ENCODE measurements at places on chromosomes 3 and 15.

GRCh38 chr15:41789236-41789635 is 15.0 kb downstream of the MAPKBP1 start:
- DNase-seq = no peak

DNA sequence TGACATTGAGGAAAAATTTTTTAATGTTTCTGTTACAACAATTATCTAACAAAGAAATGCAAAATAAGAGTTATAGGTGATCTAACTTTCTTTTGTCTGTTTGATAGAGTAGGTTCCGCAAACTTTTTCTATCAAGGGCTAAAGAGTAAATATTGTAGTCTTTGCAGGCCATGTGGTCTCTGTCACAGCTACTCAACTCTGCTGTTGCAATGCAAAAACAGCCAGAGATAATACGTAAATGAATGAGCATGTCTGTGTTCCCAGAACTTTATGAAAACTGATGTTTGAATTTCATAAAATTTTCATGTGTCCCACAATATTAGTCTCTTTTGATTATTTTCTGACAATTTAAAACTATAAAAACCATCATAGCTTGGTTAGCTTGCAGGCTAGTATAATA is 73.3 kb downstream of the SLC24A1 start:
- no peak for DNase-seq

GRCh38 chr3:80592792-80593191 is 825.0 kb upstream of the ROBO1 start:
- no peak for DNase-seq

- no peak for DNase-seq
These were observed 310.7 kb upstream of the ZNF717 start for GRCh38 chr3:76096036-76096435.

GRCh38 chr15:44780608-44781007 is 44.3 kb downstream of the TRIM69 start:
- DNase-seq = no peak

DNA sequence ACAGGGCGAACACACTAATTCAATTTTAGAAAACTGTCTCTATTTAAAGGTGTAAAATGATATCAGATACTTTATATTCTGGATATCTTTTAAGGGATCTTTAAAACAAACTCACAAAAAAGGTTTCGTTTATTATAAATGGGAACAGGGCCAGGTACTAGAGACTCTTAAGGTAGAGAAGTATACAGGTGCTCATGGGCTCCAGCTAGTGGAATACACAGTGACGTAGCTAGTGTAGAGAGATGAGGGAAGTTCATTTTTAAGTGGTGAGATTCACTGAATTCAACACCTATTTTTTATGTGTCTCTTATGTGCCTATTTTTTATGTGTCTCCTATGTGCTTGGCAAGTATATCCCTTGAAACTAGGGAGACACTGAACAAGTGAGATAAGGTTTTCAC is 132.7 kb upstream of the FAM3D start:
- no peak for DNase-seq

GRCh38 chr3:155736381-155736780 is 8.5 kb downstream of the PLCH1 start:
- DNase-seq = no peak

GRCh38 chr3:64766440-64766839 is 78.6 kb upstream of the ADAMTS9 start:
- DNase-seq = no peak

DNA sequence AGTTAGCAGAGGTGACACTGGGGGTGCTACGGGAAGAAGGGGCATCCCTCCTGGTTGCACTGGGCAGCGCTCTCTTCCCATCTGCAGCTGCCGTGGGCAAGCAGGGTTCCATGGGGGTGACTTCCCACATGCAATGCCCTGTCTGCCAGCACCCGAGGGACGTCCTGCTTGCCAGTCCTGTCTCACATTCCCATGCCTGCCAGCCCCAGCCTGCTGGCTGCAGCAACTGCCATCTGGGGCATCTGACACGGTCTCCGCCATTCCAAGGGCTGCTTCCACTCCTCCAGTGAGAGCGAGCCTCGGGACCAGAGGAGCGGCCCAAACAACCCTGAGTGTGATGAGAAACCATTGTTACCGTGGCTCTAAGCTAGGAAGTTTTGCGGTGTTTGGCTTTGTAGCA is 45.4 kb upstream of the RPL32 start:
- no peak for DNase-seq

GRCh38 chr3:46931631-46932331 is 44.8 kb downstream of the CCDC12 start:
- no peak for DNase-seq

GRCh38 chr15:58520464-58520863 is 88.7 kb downstream of the LIPC start:
- DNase-seq = no peak

- peak; percentile 82 for DNase-seq
These were observed 1.3 kb downstream of the ARL6IP5 start for GRCh38 chr3:69085833-69086722.

- DNase-seq = no peak
These were observed 239.3 kb downstream of the SLC9A9 start for GRCh38 chr3:143608966-143609365.

DNA sequence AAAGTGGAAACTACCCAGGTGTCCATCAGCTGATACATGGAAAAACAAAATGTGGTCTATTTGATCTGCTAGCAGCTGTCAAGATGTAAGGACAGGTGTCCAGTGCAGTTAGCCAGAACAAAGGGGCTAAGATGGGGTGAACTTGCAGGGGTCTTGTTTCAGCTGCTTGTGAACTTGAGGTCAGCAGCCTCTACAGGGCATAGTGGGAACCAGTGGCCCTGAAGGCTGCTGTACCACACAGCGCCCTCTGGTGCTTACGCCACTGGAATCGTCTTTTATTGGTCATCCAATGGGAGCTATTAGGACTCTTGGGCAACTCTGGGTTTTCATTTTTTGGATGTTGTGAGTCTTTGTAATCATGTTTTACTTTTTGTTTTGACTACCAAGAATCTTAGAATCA is 62.2 kb upstream of the CTSH start:
- no peak for DNase-seq

DNA sequence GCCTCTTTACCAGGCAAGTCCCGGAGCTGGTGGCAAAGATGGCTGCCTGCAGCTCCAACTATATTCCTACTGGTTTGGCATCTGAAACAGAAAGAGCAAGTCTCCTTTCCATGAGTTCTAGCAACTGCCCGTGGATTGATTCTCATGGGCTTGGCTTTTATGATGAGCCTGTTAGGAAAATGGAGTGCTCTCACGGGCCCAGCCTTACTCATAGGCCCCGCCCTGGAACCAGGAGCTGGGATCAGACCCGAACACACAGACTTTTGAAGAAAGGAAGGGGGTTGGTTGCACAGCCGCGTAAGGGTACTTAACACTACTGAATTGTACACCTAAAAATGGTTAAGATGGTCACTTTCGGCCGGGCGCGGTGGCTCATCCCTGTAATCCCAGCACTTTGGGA is 2.9 kb downstream of the NRROS start:
- no peak for DNase-seq

DNA sequence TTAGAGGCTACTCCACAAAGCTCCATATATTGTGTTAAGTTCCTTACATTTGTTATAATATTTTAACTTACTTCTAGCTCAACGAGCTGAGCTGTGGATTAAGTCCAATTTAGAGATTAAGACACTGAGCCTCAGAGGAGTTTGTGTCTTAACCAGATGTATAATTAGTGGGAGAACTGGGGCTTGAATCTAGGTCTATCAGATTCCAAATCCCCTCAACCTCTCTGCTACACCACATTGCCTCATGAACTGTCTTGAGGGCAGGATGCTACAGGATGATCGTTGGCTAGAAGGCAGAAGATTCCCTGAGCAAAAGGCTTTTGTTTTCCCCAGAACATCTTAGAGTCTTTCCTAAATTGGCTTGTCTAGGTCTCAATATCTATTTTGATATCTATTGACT is 890.8 kb downstream of the NAALADL2 start:
- no peak for DNase-seq

GRCh38 chr3:125990253-125990970 is 21.4 kb downstream of the ROPN1B start:
- DNase-seq = peak; percentile 81

DNA sequence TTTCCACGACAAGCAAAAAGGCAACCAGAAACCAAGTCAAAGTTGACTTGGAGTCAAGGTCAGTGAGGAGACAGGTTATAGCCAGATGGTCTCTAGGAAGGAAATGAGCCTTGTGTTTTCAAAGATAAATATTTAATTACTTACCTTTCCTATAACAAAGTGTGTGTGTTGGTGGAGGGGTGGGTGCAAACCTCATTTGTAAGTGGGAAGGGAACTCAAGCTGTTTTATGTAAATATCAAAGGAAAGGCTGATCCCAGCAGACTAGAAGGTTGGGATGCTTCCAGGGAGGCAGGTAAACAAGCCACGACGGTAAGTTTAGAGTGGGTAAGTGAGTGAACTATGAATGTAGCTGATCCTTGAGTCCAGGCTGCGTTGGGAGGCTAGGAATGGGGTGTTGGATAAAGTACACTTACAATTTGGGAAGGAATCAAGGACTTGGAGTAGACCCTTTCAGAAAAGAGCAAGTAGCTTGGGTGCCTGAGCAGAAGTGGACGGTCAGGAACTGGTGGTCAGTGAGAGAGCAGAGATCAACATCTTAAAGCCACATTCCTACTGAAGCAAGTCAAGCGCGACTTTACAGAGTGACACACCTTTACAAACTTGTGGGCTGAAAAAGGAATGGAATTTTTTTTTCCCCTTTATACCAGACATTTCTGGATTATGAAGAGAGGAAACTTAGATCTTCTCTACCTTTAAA is 82.0 kb upstream of the TBL1XR1 start:
- DNase-seq = no peak

DNA sequence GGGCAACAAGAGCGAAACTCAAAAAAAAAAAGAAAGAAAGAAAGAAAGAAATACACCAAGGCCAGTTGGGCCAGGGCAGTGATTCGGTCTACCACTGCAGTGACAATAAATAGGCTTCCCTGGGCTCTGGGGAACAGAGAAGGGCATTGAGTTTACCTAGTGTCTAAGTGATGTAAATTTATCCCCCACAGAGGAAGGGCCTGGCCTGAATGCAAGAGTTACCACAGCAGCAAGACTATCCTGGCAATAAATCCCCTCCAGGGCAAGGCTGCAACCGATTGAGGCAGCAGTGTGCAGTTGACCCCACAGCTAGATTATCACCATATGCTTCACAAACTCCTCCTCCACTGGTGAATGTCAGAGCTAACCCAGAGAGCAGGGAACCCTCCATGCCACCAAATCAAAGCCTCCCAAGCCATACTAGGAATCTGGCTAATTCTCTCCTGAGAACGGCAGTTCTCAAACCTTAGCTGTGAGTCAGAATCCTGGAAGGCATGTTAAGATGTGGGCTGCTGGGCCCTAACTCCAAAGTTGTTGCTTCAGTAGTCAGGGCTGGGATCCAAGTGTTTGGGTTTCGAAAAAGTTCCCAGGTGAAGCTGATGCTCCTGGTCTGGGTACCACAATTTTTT is 64.3 kb upstream of the GATM start:
- DNase-seq = no peak

DNA sequence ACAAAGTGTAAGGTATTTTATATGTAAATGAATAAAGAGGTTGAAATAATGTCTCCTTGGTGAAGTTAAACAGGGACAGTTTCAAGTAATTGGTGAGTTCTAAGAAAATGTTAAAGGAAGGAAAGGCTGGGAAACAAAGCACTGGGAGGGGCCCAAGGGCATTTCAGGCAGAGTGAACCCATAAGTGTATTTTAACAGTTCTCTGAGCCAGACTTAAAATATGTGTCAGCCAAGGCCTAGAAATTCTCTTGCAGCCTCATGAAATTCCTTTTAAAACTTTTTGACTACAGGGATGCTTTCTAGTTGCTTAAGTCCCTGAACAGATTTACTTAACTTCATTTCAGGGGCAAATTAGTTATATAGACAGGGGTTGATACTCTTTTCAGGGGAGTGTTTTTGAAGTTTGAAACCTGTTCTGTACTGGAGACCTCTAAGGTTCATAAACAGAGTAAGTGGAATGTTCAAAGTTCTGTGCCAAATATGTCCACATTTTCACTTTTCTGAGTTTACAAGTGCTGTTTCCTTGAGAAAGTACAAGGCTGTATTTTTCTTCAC is 77.6 kb downstream of the GALK2 start:
- no peak for DNase-seq

GRCh38 chr3:145801696-145802095 is 359.3 kb downstream of the PLOD2 start:
- no peak for DNase-seq

GRCh38 chr3:83457551-83457950 is 1501.2 kb upstream of the CADM2 start:
- DNase-seq = no peak

DNA sequence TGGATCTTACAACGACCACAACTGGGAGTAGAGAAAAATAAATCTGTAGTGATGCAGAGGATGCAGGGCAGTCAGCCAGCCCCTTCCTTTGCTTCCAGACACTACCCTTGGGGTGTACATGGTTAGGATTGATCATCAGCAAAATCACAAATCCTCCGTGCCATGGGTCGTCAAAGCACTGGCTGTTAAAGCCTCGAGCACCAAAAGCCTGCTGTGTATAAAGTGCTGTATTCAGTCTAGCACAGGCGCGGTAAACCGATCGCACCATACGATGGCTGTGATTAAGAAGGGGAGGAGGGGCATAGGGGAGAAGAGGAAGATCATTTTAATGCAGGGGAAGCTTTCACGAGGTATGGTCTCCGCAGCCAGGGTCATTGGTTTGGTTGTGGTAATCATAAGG is 305.2 kb downstream of the LRTM1 start:
- DNase-seq = no peak

- DNase-seq = no peak
These were observed 1.8 kb downstream of the TMEM115 start for GRCh38 chr3:50357481-50357880.

DNA sequence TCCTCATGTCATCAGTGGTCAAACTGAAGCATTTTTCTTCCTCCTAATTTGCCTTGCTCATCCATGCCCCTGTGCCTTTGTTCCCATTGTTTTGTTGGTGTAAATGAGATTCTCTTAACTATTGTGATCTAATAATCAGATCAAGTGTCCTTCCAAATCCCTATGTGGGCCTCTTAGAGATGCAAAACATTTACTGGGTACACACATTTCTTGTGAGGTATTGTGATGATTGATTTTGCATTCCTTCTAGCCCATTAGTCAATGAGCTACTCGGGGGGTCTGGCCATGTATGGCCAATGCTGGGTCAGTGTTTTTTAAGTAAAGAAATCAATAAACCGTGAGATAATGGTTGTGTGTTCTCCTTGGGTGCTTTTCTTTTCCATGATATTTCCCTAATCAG is 580.4 kb downstream of the VGLL3 start:
- DNase-seq = no peak

- DNase-seq = no peak
These were observed 5.3 kb downstream of the RBM15B start for GRCh38 chr3:51396401-51396800.
